Ascending aorta (tissue), 2 donors: ENCODE measurements at places on chromosomes 13 and 19. TPM values are rescaled to one million over a fixed set of nuclear protein-coding genes. Genes with fewer than 3 reads are reported as not detected.

Gene LILRB4
- total RNA-seq, result 0.64 TPM

Gene ATP4A
- total RNA-seq, result not detected

DNA sequence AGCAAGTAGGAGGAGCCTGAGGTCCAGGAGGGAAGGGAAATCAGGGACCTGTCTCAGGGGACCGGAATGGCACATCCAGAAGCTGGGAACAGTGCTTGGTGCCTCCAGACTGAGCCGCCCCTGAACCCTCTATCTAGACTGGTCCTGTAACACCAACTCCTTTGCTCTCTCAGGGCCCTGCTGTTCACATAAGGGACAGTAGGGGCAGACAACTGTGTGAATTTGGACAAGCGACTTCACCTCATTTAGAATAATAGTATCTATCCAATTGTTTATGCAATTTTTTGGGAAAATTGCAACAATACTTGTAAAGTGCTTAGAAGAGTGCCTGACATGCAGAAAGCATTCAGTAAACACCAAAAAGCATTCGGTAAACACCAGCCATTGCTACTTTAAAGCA lies 14.0 kb downstream of the SYMPK start:
- no peak overlapping the region for H3K4me3 ChIP-seq
- DNase-seq, result no peak
- no peak overlapping the region for H3K27ac ChIP-seq
- H3K27me3 ChIP-seq, result no peaks in the 10 kb centered on the region
- H3K36me3 ChIP-seq, result peaks cover 73% of the 10 kb centered on the region

DNA sequence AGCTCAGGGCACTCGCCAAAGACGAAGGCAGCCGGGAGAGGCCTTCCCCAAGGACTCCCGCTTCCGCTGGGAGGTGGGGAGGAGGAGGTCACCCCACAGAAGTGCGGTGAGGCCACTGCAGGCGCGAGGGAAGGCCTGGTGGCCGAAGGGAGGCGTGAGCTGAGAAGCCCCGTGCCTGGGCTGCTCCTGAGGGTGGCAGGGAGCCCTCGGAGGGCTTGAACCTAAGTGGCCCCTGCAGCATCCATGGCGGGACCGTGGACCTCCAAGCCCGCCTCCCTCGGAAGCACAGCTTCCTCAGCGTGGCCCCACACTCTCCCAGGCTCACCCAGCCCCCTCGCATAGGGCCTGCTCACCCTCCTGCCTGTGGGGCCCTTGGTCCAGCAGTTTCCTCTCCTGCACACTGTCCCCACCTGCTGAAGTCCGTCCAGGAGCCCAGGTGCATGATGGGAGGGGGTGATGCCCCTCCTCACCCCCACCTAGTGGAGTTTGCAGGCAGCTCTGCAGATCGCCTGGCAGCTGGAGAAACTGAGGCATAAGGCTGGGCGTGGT lies 25.9 kb downstream of the EFNA2 start:
- H3K4me3 ChIP-seq, result no peak overlapping the region
- H3K4me1 ChIP-seq, result no peaks in the 10 kb centered on the region
- H3K27ac ChIP-seq, result no peak overlapping the region
- H3K27me3 ChIP-seq, result peaks cover 8% of the 10 kb centered on the region
- H3K36me3 ChIP-seq, result no peaks in the 10 kb centered on the region
- DNase-seq, result no peak

- H3K4me3 ChIP-seq, result no peak overlapping the region
- no peaks in the 10 kb centered on the region for H3K4me1 ChIP-seq
- no peak for DNase-seq
- no peaks in the 10 kb centered on the region for H3K27me3 ChIP-seq
Observed at GRCh38 chr13:100382785-100383184, 205.8 kb downstream of the GGACT start.
